SK-N-DZ (cell line): ENCODE measurements at places on chromosomes 12 and 14.

DNA sequence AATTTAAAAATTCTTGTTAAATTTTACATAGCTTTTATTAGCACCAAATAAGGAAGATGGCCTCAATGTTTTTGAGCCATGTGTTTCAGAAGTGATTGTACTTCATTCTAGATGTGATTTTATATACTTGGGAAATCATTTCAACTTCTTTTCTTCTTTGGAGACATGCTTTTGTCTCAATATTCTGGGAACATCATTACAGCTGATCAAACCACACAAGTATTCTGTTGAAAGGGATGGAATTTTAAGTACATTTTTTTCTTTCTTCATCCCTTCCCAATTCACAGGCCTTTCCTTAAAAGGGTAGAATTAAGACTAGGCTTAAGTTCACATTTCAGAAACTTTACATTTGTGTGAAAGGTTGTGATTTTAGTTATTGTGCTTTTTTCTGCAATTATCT lies 66.4 kb downstream of the PAPOLA start:
- no peak for DNase-seq

- DNase-seq: no peak
Observed at GRCh38 chr14:101755591-101756324, 5.8 kb upstream of the PPP2R5C start.

- DNase-seq: no peak
Observed at GRCh38 chr14:72883961-72884360, 9.9 kb downstream of the DPF3 start.

DNA sequence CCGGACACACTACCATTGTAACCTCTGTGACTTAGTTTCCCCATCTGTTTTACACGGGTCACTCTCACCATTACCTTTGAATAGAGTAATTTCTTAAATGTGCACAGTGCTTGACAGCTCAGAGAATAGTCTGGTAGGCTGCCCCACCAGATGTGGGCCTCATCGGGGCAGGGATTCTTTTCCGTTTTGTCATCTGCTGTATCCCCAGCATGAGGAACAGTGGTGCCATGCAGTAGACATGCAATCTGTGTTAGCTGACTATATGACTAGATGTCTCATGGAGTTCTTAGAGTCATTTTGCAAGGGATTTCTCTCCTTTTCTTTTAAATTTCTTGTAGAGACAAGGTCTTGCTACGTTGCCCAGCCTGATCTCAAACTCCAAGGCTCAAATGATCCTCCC lies 44.9 kb upstream of the PLEKHG3 start:
- no peak for DNase-seq

- DNase-seq: no peak
Observed at GRCh38 chr12:112905451-112906089, 1.2 kb upstream of the OAS1 start.

- no peak for DNase-seq
Observed at GRCh38 chr12:28800129-28800528, 348.9 kb upstream of the FAR2 start.

DNA sequence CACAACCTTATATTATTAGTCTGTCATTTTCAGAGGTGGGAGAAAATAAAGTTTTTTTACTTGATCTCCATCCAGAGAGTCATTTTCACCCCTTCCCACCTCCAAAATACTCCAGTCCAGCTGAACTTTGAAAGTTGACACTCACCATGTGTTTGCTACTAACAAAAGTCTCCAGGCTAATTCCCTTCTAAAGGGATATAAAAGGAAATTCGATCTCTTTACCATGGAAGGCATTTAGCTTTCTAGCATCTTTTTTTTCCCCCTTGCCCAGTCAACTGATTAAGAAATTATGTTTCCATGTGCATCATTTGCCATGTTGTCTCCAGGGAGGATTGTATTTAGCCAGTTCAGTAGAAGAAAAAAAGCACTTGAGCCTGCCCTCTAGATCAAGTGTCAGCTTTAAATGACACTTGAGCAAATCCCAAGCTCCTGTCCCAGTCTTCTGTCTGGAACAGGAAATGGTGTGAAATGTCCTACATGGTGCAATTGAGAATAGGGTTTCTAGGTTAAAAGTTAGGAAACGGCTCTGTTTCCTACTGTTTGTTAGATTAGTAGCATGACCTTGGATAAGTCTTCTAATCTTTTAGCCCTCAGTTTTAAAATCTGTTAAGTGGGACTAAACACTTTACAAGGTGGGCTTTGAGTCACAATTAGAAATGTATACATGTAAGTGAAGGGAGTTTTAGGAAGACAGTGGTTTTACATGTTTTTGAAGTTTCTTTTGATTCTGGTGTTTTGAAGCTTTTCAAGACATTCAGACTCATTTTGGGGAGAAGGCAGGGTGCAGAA lies 67.2 kb downstream of the GNS start:
- peak; percentile 37 for DNase-seq

- DNase-seq: no peak
Observed at GRCh38 chr12:13435235-13435933, 238.9 kb downstream of the EMP1 start.

DNA sequence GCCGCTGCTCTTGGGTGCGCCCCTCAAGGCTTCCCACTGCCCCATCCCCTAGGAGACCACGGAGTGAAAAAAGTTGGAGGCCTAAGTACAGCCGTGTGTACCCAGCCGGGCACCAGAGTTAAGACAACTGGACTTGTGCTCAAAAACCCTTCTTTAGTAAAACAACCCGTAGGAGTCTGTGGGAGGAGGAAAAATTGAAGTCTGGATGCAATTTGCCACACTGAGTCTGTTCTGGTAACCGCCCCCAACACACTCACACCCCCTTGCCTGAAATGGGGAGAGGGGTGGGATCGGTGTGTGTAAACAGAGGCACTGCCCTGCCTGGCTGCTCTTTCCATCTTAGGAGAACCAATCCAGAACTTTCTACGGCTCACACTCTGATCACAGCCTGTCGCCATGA lies 41.7 kb downstream of the DPF3 start:
- no peak for DNase-seq

GRCh38 chr12:24599736-24600135 lies 349.2 kb downstream of the BCAT1 start:
- DNase-seq: no peak

GRCh38 chr14:86221755-86222154 lies 691.8 kb downstream of the FLRT2 start:
- no peak for DNase-seq

DNA sequence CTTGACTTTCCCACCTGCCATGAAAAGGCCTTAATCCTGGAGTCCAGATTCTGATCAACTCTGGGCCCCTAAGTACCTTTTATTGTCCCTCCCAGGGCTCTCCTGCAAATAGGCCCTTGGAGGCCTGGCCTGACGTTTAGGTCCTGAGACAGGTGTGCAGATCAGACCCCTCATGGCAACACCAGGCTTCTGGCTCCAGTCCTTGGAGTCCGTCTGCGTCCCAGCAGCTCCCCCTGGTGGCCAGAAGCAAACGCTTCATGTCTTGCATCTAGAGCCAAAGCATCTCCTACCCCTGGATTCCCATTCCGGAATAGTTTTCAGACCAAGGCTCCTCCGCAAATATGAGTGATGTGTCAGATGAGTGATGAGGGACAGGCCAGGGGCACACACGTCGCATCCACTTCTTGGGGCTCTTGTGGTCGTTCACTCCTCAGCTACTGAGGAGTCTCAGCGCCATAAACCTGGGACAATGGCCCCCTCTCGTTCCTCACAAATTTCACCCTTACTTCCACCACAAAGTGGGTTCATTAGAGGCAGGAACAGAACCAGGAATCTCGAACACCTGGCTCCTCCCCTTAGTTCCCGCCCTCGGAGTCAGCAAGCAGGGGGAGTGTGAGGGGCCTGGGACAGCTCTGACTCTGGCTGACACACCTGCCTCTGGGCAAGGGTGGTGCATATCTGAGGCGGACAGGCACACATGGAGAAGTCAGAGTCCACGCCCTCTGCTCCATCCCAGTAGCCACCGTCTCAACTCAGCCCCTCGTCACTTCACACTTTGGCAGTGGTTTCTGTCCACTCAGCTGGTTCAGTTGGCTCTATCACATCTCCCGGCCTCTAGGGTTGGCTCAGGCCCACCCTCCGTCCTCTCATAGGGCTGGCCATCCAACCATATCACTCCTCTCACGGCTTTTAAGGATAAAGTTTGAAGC lies 77.9 kb upstream of the PWP1 start:
- DNase-seq: peak; percentile 77

GRCh38 chr14:56855891-56856461 lies 45.7 kb upstream of the OTX2 start:
- no peak for DNase-seq

DNA sequence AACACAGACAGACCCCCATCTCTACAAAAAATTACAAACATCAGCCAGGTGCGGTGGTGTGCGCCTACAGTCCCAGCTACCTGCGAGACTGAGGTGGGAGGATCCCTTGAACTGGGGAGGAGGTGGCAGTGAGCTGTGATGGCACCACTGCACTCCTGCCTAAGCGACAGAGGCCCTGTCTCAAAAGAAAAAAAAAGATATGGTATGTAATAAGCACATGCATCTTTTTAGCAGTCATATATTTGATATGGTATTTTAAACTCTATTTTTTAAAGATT lies 7.2 kb downstream of the SLC15A4 start:
- DNase-seq: no peak

GRCh38 chr12:122204167-122205052 lies 901 bp downstream of the B3GNT4 start:
- peak; percentile 34 for DNase-seq

GRCh38 chr14:94029671-94030203 lies 3.6 kb downstream of the OTUB2 start:
- no peak for DNase-seq

DNA sequence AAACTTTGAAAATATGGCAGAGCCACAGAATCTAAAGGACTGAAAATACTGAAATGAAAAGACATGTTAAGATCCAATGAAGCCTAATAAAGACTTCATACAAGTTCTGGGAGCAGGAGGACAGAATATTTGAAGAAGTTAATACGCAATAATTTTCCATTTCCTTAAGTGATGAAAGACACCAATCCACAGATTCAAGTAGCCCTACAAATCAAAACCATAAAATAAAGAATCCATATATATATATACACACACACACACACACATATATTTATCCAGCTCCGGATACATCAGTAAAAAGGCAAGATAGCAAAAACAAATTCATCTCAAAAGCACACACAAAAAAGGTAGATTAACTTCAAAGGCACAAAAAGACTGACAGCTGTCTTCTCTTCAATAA lies 5.7 kb downstream of the NAP1L1 start:
- DNase-seq: no peak

DNA sequence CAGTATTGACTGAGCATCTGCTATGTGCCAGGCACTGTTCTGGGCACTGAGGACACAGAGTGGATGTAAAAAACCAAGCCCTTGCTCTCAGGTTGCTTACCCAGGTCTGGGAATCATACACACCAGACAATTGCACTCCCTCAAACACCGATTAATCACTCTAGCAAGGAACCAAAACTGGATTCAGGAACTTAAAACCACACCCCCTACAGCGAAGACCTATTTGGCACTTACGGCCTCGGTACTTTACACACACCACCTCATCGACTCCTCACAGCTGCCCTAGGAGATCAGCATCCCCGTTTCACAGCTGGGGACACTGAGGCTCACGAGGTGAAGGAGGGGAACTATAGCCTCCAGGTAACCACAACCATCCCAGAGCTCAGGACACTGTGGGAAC lies 1.6 kb downstream of the GLTP start:
- DNase-seq: no peak

GRCh38 chr12:88241862-88242570 lies 99.9 kb downstream of the TMTC3 start:
- no peak for DNase-seq

DNA sequence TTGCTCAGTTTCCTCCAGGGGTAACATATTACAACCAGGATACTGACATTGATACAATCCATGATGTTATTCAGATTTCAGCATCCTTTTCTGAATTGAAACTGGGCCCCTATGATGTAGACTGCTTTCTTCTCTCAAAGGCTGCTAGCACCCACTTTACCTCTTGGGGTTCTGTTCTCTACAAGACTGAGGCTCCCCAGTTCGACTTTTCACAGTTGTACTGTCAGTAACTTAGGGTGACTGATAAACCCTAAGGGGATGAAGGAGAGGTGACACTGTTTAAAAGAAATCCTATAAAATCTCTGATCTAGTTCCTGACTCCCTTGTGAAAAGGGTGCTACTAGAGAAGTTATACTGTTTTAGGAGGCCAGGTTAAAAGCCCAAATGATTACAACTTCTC lies 818 bp downstream of the VPS33A start:
- DNase-seq: no peak

DNA sequence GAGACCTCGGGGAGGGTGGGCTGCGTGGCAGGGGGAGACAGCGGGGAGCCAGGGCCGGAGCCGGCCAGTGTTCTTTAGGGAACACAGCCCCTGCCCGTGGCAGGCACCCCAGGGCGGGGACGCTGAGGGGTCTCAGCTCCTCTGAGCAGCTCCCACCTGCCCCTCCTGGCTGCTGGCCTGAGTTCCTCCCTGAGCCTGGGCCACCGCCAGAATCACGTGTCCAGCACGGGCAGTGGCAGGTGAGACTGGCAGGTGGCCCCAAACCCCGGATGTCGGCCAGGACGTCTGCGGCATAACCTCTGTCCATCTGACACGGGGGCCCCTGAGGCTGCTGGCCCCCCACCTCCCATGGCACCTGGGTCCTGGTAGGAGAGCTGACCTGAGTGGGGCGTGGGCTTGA lies 25.1 kb downstream of the NOC4L start:
- no peak for DNase-seq

DNA sequence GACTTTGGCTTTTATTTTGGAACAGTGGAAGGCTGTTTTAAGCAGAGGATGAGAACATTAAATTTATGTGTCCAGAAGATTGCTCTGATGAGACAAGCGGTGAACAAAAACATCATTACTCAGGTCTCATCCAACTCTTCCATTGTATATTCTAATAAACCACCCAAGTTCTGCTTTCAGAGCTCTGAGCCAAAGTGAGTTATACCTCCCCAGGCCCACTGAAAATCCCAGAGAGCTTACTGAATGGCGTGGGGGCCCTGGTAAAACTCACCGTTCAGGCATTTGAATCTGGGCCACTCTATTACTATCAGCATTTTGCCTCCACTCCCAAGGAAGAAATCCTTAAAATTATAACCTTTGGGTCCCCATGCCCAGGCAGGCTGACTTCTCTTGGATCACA lies 122.0 kb upstream of the HIF1A start:
- DNase-seq: no peak

GRCh38 chr12:66011731-66012130 lies 118.8 kb downstream of the LLPH start:
- no peak for DNase-seq

- no peak for DNase-seq
Observed at GRCh38 chr12:7857971-7858370, 14.7 kb downstream of the SLC2A14 start.
